NCI-H2081 treated with DMSO at 0.1 percent for 48 hours (cell line): ENCODE measurements at places on chromosomes 6 and 20.

- DNase-seq, result no peak
Measured at GRCh38 chr6:1054653-1055014, 257.3 kb upstream of the FOXQ1 start.

GRCh38 chr6:36845233-36845632, 6.0 kb upstream of the CPNE5 start:
- no peak for DNase-seq

- DNase-seq, result no peak
Measured at GRCh38 chr6:101181006-101181405, 212.5 kb upstream of the GRIK2 start.

- DNase-seq, result no peak
Measured at GRCh38 chr20:14801591-14802325, 464.3 kb upstream of the FLRT3 start.

DNA sequence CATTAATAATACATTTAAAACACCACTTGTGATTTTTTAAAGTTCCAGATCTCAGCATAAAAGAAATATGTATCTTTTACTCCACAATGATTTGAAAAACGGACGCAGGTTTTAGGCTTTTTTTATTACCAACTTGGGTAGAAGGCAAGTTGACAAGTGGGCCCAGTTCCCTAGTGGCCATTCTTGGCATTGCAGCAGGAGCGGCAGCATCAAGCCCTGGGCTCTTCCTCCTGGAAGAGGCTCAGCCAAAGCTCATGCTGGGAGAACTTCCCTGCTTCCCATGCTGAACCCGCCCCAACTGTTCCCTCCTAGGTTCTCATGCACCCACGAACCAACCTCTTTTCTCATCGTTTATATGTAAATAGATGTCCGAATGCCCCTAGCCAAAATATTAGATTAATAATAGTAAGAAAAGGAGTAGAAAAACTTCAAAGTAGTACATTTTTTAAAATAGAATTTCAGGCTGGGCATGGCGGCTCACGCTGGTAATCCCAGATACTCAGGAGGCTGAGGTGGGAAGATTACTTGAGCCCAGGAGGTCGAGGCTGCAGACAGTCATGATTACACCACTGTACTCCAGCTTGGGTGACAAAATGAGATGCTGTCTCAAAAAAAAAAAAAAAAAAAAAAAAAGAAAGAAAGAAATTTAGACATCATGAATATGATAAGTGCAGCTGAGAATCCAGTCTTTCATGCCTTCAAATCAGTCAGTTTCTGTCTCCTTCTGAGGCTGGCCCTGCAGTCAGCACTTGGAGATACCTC, 18.2 kb upstream of the MYB start:
- no peak for DNase-seq

DNA sequence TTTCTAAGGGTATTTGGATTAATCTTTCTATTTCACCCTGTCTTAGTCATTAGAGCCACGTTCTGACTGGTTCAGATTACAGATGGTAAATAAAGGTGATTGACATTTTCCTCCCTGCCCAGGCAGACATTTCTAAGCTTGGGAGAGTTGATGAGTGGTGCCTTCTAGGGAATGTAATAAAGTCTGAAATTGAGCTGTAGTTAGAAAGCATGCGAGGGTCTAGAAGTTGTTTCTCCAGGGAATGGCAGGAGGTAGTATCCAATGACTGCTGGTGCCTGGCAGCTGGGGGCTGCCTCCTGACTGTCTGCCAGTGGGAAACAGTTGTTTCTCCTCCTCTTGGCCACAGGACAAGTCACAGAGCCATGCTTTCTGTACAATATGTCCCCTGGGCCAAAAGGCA, 14.6 kb downstream of the EDN3 start:
- no peak for DNase-seq

- DNase-seq, result no peak
Measured at GRCh38 chr6:44061375-44062104, 65.7 kb downstream of the MRPL14 start.

DNA sequence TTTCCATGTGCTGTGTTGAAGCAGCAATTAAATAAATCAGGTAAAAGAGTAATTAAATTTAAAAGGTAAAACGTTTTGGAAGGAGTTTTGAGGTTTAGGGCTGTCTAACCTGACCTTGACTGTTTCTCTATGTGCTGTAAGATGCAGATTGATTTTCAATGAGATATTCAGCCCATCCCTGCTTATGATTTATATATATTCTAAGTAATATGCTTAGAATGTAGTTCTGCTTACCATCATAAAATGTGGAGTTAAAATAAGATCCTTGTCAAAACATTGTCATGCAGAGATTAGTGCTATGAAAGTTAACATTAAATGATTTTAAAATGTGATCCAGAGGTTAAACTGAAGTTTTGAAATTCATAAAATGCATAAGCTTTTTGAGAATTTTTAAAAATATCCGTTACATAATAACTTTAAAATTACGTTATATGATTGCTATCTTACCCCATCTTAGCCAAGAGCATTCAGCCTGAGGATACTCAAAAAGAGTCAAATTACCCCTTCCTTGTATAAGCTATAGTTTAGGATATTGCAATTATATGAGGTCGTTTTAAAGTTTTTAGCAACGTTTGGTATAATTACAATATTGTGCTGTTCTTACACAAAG, 122.5 kb downstream of the MTHFD1L start:
- DNase-seq, result no peak

DNA sequence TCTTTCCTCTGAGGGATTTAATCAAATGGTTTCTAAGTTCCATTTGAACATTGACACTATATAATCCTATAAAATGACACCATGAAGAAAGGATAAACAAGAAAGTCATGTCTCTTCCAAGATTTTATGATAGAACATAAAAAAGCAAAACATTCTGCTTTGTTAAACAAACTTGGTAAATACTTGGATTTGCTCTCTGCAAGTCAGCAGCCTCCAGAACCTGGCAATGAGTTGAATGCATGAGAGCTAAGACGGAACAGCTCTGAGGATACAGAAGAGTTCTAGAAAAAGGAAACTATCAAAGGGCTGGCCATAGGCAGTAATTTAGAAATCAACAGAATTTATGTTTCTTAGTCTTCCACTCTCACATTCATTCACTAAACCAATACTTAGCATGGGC, 656.0 kb upstream of the ID4 start:
- DNase-seq, result no peak

- DNase-seq, result no peak
Measured at GRCh38 chr6:159203304-159204005, 34.3 kb downstream of the FNDC1 start.

- DNase-seq, result no peak
Measured at GRCh38 chr20:57658447-57658832, 38.2 kb upstream of the ZBP1 start.

DNA sequence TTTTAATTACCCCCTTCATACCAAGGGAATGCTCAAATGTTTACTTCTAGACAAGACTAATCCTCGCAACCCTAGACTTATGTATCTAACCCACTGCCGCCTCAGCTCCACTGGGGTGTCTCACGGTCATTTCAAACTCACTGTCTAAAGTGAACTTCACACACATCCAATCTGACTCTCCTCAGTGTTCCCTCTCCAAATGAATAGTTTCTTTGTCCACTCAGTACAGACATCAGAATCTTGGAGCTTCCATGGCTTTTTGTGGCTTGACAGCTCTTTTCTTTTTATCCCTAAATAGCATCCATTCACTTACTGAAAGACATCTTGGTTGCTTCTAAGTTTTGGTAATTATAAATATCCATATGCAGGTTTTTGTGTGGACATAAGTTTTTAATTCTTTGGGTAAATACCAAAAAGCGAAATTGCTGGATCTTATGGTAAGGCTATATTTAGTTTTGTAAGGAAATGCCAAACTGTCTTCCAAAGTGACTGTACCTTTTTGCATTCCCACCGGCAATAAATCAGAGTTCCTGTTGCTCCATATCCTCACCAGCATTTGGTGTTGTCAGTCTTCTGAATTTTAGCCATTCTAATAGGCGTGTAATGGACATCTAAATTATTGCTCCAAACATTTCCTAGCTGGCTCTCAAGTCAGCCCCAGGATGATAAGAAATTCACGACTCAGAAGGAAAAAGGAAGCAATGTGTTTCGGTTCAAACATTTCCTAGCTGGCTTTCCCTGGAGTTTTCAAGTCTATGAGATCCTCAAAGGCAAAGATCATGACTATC, 73.1 kb downstream of the DNAAF9 start:
- no peak for DNase-seq

DNA sequence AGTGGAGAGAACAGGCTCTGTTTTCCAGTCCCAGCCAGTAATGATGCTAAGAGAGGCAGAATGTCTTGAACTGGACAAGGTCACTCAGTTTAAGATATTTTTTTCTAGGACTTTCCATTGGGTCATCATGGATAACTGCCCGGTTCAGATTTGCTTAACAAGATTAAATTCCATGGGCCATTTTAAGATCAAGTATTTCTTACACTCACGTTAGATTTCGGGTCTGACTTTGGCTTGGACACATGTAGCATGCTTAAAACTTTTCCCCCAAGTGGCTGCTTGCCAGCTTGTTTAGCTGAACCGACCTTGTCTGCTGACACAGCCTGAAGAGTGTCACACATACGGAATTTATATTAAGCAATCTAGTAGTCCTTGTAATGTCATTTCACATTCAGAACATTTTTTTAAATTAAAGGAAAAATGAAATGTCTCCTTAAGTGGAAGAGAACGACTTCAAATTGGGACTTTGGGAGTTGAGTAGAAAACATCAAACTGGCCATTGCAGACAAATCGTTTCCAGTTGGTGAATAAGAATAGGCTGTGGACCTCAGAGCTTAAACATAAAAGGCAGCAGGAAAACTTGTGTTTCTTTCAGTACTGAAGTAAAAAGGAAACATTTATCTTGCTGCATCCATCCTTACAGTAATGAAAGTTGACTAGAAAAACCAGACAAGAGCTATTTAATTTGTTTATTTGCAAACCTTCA, 29.0 kb downstream of the ARMC2 start:
- DNase-seq, result no peak

DNA sequence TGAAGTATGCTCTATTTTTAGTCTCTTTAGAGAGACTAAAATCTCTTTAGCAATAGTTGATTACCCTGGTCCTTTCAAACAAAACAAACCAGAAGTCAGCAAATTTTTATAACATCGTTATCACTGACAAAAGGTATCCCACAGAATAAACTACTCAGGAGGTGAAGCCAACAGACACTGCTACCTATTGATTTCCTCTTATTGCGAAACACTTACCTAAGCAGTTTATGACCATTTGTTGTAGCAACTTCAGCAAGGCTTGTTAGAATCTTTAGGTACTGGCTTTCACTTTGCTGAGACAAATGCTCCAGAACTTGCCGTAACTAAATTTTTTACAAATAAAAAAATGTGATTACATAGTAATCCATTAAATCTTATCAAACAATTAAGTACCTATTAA, 64.4 kb downstream of the HACE1 start:
- DNase-seq, result no peak

DNA sequence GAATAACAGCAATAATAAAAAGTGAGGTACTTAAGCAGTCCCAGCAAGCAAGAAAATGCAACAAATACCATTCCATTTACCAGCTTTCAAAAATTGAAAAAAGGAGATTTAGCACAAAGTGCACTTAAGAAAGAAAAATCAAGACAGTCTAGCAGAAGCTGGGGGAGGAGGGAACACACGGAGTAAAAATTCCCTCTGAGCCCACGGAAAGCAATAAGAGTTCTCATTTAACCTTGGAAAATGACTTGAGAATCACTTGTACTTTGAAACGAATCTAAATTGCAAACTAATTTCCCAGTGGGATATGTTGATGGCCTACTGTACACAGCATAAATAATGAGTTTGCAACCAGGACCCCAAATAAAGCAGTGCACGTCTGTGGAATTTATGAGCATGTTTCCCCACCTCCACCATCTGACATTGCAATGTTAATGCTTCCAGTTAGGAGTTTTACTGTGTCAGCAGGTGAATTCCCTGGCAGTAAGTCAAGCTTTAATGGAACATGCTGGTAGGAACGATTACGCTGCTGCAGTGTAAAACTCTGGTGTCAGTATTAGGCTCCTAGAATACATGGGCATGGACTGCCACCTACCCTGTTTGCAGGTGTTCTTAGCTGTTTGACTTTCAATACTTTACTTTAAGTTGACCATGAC, 386.8 kb downstream of the HDGFL1 start:
- DNase-seq, result peak; percentile 10

DNA sequence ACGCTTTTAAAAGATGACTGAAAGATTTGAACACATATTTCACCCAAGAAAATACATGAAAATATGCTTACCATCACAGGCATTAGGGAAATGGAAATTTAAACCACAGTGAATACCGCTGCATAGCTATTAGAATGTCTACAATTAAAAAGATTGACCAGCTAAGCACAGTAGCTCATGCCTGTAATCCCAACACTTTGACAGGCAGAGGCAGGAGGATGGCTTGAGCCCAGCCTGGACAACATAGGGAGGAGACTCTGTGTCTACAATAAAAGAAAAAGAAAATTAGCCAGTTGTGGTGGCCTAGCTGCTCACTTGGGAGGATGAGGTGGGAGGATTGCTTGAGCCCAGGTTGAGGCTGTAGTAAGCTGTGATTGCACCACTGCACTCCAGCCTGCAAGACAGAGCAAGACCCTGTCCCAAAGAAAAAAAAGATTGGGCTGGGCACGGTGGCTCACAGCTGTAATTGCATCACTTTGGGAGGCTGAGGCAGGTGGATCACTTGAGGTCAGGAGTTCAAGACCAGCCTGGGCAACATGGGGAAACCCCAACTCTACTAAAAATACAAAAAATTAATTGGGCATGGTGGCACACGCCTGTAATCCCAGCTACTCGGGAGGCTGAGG, 163.7 kb upstream of the AKAP12 start:
- no peak for DNase-seq

- DNase-seq, result peak; percentile 20
Measured at GRCh38 chr6:132964868-132965382, 150.6 kb downstream of the RPS12 start.

- no peak for DNase-seq
Measured at GRCh38 chr20:41411391-41411847, 44.8 kb upstream of the EMILIN3 start.

GRCh38 chr6:93580446-93580845, 161.1 kb upstream of the EPHA7 start:
- no peak for DNase-seq

DNA sequence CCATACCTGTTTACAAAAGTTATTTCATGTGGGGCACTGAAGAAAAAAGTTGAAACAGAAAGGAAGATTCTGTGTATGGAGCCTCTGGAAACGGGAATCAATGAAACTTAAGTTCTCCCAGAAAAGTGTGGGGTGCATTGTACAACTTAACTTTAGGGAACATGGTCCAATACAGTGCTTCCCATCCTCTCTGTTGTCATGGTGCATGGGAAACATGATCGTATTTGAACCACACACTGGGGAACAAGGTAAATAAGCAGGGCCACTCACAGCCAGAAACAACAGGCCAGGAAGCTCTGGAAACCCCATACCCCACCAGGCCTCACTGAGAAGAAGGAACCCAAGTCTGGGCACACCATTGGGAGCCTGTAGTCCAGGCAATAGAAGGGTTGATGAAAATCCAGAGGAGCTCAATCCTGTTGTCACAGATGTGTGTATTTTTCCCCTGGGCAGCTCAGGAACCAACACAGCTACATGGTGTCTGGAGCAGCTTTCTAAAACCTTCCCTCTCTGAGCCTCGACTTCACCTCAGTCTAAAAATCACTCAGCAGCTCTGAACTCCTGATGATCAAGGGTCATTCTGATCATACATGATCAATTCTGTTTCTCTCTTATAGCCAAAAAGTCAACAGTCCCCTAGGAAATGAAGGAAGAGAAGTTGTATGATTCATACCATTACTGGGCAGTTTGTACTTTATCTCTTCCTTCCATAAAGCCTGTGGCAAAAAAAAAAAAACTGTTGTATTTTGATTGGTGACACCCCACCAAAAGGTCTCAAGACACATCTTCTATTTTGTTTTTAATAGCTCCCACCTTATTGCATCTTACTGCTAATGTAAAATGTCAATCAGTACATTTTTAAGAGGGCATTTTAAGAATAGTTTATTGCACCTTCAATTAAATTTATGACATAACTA, 198.5 kb upstream of the TAB2 start:
- DNase-seq, result no peak
